ENCODE measurements at places on chromosomes 13 and 19. TPM values are rescaled to one million over a fixed set of nuclear protein-coding genes. Genes with fewer than 3 reads are reported as not detected.

ZIC2 gene
- not detected for total RNA-seq

DCT gene
- 0.33 TPM for total RNA-seq

ZNF534 gene
- total RNA-seq: not detected

GRCh38 chr13:45849408-45849807, 2.1 kb downstream of the SIAH3 start:
- no peak overlapping the region for H3K4me3 ChIP-seq
- H3K36me3 ChIP-seq: peaks cover 2% of the 10 kb centered on the region
- peaks cover 44% of the 10 kb centered on the region for H3K27me3 ChIP-seq
- no peak overlapping the region for H3K27ac ChIP-seq
- peaks cover 35% of the 10 kb centered on the region for H3K4me1 ChIP-seq

POLR1G gene
- 6.0 TPM for total RNA-seq

All from activated naive CD8-positive, alpha-beta T cell treated with anti-CD3 and anti-CD28 coated beads, Interleukin-2, amount 10 ng/mL, durations not matched to agents 7 days and 5 days (primary cell).